ENCODE measurements at places on chromosomes 7 and 10. TPM values are rescaled to one million over a fixed set of nuclear protein-coding genes. Genes with fewer than 3 reads are reported as not detected.

FKBP6 gene
- not detected for total RNA-seq

GLI3 gene
- total RNA-seq = 14.7 TPM

CC2D2B gene
- total RNA-seq = 5.2 TPM

PRKG1 gene
- 25.4 TPM for total RNA-seq

H2BK1 gene
- total RNA-seq = not detected

CRHR2 gene
- 6.5 TPM for total RNA-seq

GJD4 gene
- 0.29 TPM for total RNA-seq

IL15RA gene
- total RNA-seq = 4.1 TPM

TUBAL3 gene
- total RNA-seq = 0.47 TPM

- DNase-seq = no peak
Measured at GRCh38 chr10:130790339-130790738, 521.2 kb downstream of the TCERG1L start.

DNA sequence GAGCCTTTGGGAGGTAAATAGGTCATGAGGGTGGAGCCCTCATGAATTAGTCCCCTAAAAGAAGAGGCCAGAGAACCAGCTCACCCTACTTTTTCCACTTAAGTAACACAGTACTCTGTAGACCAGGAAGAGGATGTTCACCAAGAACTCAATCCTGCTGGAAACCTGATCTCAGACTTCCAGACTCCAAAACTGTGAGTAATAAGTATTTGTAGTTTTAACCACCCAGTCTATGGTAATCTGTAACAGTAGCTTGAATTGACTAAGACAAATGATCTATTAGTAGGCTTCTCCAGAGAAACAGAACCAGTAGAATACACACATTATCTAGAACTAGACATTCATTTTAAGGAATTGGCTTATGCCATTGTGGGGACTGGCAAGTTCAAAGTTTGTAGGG is 51.5 kb downstream of the ANKMY2 start:
- no peak for DNase-seq

DNA sequence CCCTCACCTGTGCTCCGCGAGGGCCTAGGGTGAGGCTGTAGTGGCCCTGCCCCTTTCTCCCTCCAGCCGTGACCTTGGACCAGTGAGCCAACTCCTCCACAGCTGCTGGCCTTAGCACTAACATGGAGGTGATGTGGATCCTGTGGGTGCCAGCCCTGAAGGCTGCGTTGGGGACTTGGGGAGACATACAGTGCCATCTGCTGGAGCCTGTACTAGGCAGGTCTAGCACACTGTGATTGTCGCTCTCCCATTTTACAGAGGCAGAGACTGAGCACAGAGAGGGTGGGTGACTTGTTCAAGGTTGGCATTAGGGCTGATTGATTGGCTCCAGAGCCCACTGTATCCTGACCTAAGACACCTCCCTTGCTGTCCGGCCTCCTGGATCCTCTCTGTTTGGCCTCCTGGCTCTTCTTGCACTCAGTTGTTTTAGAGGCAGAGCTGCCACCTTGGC is 37.6 kb downstream of the PRF1 start:
- no peak for DNase-seq

GRCh38 chr7:86863452-86863851 is 196.0 kb downstream of the ELAPOR2 start:
- no peak for DNase-seq

GRCh38 chr10:12041766-12042408 is 722 bp downstream of the UPF2 start:
- peak; percentile 5 for DNase-seq

DNA sequence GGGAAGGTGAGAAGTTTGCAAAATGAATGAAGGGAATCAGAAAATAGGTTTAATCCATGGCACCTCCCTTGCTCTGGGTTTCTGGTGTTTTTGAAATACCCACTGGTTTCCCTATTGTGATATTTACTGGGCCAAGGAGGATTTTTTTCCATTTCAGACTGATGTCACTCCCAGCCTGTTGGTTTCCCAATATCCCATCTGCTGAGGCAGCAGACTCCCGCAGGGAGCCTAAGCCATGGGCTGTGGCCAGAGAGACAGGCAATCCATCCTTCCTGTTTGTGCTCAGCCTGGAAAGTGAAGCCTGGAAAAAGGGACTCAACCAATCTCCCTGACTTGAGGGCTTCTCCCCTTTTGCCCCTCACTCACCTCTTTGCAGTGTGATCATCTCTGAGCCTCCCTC is 22.8 kb downstream of the FAM107B start:
- no peak for DNase-seq

DNA sequence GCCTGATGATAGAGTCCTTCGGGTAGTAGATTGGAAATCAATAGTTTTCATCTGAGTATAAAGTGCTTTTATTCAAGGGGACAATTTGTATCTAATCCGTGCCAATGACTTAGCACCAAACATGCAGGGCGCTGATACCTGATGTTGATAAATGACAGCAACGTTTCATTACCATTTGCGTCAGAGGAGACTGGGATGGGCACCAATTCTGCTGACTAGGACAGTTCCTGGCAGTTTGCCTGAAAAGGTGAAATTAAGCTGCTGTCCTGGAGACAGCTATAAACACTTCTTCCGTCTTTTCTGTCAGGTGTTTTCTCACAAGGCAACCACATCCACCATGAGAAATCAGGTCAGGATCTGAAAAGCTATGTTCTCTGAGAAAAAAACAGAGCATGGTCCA is 1136.4 kb downstream of the TYW1 start:
- DNase-seq = no peak

DNA sequence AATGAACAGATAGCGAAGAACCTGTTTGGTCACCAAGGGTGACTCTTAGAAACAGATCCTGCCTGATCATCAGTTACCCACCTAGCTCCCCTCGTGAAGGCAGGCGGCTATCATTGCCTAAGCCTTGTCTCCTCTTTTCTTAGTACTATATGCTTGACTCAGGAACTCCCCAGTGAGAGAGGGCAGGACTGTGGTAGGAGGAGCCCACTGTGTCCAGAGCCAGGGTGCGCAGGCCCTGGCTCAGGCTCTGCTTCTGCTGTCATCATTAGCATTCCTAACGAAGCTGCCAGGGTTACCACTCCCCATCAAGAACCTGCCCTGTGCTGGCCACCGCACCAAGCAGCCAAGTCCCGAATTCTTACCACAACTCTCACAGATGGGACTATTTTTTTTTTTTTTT is 160.8 kb downstream of the CHN2 start:
- DNase-seq = no peak

- DNase-seq = no peak
Measured at GRCh38 chr7:116790025-116790424, 72.4 kb upstream of the CAPZA2 start.

GRCh38 chr7:120404042-120404441 is 131.1 kb downstream of the KCND2 start:
- DNase-seq = no peak

DNA sequence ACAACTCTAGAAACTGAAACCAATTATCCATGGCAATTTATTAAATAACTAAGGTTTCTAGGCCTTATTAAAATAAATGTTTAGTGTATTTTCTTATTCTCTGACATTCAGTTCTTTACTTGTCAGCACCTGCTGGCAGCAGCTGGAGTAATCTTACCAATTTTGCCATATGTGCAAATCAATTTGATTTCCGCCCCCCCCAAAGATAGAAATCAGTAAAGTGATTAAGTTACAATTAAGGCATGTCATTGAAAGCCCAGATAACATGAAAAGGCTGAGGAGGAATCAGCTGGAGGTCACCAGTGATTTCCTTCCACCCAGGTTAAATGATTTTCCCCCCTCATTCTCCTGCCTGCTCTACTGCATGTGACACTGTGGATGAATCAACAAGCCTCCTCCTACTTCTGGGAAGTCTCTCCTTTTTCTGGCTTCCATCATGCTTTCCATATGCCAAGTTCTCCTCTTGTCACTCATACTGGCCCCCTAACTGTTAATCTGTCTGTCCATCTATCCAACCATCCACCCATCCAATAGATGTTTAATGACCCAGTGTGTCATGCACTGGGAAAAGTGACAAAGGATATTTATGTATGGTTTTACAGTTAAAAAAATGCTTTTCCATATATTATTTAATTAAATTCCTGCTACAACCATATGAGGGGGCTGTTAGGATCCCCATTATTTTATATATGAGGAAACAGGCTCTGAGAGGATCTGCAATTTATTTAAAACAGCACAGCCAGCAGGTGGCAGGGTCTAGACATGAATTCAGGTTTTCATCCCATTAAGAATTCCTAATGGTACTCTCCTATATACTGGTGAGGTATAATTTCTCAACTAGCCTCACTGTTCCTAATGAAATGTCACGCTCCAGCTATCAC is 116.5 kb downstream of the ATXN7L1 start:
- DNase-seq = peak; percentile 52

DNA sequence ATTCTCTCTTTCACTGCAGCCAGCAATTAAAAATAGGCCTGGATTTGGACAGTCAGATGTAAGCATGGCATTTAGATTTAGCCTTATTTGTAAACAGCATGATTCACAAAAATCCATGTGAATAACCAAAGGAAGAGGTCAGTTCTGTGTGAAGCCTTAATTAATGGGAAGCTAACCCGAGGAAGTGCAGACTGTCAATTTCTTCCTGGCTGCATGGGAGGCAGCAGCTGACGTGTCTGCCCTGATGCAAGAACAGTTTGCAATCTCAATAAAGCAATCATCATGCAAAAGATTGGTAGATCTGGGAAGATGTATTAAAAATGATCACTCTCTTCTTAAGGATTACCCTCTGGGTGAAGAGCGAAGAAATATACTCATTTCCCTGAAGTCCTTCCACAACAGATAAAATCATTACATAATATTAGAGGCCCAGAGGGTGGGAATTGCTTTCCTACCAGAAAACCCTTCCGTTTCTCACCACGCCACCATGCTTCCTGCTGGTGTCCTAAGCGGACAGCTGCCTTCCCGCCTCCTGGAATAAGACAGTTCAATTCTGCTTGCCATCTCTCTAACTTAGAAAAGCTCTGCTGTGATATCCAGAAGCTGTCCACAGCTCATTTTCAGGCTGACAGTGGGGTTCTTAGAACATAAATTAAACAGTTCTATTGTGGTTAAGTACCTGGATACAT is 526.7 kb upstream of the NRP1 start:
- no peak for DNase-seq

GRCh38 chr10:14625765-14626525 is 148.8 kb downstream of the FAM107B start:
- no peak for DNase-seq

DNA sequence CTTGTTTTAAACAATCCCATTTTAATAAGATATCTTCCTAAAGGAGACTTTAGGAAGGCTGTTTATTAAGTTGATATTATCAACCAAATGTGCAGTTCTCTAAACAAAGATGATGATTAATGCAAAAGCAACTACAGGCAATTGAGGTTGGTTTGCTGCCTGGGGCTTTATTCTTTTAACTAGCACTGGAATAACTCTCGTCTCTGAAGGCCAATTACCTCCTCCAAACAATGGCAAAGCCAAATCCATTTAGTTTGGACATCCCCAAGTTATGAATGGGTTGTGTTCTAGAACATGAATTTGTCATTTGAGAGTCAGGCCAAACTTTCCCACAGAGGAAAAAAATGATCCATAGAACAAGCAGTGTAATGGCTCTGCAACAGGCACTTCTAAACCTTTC is 114.1 kb downstream of the SLC16A9 start:
- no peak for DNase-seq

GRCh38 chr10:93058139-93058538 is 2.5 kb upstream of the CYP26C1 start:
- DNase-seq = no peak

- DNase-seq = no peak
Measured at GRCh38 chr10:103265717-103266329, 11.1 kb upstream of the INA start.

- no peak for DNase-seq
Measured at GRCh38 chr7:4074407-4074806, 607.7 kb upstream of the FOXK1 start.

DNA sequence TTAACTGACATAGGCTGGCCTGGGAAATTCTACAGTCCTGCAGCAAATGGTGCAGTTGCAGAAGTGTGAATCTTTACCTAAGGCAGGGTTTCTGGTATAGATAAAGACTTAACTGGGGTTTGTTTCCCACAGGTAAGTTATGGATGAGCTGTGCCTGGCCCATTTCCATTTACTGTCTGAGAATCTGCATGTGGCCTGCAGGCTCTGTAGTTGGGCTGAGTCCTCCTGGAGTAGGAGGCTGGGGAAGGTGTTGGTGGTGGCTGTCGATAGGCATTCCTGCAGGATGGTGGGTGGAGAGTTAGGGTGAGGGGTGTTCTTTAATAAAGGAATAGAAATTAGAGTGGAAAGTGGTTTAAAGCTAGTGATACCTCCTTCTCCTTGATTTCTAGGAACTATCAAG is 193.5 kb downstream of the AUTS2 start:
- no peak for DNase-seq

- DNase-seq = no peak
Measured at GRCh38 chr10:5968037-5968680, 9.2 kb downstream of the IL15RA start.

DNA sequence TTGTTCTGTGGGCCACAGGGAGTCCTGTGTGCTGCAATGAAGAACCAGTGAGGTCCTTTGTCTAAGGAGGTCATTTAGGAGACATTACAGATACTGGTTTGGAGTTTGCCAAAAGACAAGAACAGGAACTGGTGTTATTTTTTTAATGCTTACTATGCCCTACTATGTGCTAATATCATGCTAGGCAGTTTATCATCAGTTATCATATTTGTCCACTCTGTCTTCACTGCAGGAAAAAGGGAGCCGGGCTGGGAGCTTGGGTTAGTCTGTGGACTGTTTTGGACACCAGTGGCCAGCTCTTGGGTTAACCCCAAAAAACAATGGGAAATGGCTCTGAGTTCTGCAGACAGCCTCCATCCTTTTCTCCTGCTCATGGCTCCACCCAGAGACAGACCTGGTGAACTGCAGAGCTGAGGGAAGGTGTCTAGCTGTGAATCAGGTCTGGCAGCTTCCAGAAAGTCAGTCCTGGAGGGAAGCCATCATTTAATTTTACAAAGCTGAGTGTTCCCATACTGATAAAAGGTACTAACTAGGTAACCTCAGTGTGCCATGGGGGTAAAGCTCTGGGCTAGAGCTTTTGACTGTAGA is 101.2 kb upstream of the ZNF746 start:
- DNase-seq = no peak

DNA sequence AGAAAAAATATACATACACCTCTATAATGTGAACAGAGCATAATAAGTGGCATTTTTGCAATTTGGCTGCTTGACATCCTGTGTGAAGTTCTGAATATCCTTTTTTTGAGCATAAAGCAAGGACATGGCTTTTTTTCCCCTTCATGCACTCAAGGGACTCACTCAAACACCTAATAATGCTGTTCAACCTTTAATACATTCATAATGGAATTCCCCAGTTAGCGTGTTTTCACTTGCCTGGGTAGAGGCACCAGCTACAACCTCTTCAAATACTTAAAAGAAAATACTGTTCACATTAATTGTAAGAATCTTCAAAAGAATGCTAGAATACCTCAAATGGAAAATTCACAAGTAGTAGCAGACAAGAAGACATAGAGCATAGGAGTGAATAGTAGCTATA is 316.8 kb downstream of the PCDH15 start:
- no peak for DNase-seq

DNA sequence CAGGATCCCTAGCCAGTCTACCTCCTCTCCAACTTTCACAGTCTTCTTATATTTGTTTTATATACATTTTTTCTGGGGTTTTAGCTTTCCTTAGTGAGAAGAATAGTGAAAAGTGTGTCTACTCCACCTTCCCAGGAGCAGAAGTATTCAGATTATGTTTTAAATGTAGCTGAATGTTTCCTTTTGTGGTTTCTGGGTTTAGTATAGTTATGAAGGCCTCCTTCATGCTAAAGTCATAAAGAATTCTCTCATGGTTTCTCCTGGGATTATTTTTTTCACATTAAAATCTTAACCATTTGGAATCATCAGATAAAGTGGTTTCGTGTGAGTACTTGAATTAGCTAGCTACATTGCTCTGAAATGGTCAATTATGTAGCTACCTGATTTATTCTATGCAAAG is 50.9 kb downstream of the ANKMY2 start:
- DNase-seq = no peak

All from dorsolateral prefrontal cortex (tissue), 122 donors.